ENCODE measurements at places on chromosomes 2 and 18.

GRCh38 chr2:236857246-236857645 lies 228.4 kb upstream of the COPS8 start:
- DNase-seq, result no peak

- no peak for DNase-seq
Observed at GRCh38 chr2:32330136-32330535, 26.7 kb upstream of the BIRC6 start.

DNA sequence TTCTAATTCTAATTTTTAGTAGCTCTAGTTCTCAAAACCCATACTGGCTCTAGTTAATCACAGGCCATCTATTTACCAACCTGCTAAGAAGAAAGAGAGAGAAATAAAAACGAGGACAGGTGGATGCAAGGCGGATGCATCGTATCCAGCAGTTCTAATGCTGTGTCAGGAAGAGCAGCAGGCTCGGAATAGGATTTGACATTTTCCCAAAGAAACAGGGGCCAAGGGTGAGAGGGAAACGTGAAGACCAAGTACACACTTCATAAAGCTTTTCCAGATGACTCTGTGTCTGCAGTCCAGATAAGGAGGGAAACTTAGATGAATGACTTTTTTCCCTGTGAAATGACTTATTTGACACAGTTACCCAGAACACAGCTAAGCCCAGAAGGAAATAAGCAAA lies 117.5 kb downstream of the ESCO1 start:
- no peak for DNase-seq

DNA sequence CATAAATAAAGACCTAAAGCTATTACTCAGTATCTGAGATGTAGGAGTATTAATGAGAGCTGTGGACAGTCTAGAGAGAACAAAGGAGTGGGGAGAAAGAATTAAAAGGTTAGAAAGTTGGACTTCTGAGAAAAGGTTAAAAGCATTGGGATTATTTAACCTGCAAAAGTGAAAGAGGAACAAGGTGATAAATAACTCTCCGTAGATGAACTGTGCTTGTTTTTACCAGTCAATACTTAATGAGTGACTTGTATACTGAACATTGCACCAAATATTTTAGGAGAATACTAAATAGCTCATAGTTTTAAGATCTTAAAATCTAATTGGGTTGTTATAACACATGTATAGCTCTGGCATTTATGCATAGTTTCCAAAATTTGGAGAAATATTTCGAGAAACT lies 137.5 kb downstream of the GPD2 start:
- no peak for DNase-seq

DNA sequence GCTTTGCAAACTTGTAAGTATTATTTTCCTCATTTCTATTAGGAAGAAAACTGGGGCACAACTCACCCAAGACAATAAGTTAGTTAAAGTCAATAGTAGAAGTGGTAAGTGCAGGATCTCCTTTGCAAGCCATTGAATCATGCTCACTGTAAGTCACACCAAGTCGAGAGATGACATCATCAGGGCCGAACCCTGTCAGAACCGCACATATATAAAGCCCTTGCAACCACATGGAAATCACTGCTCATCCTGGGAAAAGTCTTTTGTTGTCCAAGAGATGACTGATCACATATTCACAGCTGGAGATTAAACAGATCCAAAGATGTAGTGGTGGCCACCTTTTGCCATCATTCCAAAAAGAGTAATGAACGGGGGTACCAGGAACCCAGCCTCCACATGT lies 484.8 kb upstream of the ID2 start:
- DNase-seq, result no peak

Measured in stimulated activated CD4-positive, alpha-beta T cell treated with anti-CD3 and anti-CD28 coated beads, TNF-alpha, amount 100 ng/mL, for 24 hours (primary cell).